ENCODE measurements at places on chromosomes 1 and 21. TPM values are rescaled to one million over a fixed set of nuclear protein-coding genes. Genes with fewer than 3 reads are reported as not detected.

PGLYRP4 gene
- 0.27 TPM for total RNA-seq

KCNA2 gene
- total RNA-seq: 1.6 TPM

- ATAC-seq: no peak
Measured at GRCh38 chr1:23960291-23961020, 828 bp downstream of the PNRC2 start.

GRCh38 chr1:64545118-64545843 is 75.4 kb downstream of the CACHD1 start:
- ATAC-seq: peak; percentile 70

DNA sequence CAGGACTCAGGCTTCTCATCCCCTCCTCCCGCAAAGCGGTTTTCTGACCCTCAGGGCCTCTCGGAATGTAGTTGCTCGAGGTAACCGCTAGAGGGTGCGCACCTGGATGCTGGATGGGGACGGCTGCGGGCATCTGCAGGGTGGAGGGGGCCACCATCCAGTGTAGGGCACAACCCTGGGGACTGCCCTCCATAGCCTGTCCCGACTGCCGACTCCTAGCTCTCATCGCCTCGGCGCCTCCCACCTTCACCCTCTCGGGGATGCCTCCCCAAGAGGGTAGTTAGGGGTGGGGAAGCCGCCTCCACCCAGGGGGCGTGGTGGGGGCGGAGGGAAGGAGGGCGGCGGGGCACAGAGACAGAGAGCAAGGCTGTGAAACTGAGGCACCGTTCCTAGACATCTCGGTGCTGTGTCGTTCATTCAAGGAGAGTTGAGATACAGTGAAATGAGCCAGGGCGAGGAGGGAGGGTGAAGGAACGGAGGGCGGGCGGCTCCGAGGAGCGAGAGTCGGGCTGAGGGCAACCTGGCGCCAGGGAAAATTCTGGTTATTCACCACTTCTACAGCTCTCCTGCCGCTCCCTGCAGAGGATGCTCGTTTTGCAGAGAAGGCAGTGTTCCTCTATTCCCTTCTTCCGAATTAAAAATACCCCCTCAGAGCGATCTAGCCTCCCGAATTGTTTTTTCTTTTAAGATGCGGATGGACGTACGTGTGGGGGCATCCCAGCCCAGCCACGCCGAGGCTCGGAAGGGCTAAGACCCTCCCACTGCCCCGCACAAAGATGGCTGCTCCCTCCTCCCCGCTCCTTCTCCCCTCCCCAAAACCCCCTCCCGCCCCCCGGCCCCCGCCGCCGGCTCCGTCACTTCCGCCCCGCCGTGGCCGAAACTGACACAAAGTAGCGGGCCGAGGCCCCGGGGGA is at the start of gene ATP8B2:
TSS of gene ATP8B2 (plus strand) at position 857 of the 914 bp plus-strand sequence. CDS start 2,617 bp downstream, outside the sequence.
- ATAC-seq: peak; percentile 6

DNA sequence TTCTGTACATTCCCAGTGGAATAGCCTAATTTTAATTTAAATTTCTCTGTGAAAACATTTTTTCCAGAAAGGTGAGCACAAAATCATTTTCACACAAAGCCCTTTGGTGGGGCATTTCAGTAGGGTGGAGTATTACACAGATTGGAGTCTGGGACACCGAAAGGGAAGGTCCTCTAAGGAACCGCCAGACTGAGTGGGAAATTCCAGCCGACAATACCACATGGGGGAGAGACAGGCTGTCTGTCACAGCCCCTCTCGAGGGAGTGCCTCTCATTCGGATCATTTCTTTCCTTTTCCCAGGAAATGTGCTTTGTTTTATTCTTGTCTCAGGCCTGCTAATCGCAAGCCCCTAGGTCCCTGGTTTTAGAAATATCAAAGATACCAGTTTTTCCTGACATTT is 150.6 kb upstream of the HOOK1 start:
- ATAC-seq: no peak

- ATAC-seq: peak; percentile 75
Measured at GRCh38 chr1:143720087-143721023, 251.4 kb downstream of the FAM72C start.

DNA sequence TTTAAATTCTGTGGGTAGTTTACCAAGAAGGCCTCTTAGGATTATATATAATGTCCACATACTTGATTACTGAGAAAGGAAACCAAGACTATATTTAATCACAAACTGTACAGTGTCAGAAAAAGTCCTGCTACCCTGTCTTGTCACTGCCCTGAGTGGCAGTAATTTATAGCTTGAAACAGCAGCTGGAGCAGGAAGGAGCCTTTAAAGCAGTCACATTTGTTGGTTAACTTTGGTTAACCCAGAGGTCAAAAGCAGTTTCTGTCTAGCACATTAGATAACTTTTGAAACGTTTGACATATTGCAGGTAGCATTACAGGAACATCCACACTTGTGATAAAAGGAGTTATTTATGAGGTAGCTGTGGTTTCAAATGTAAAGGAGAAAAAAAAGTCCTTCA is 161.7 kb downstream of the ROR1 start:
- no peak for ATAC-seq

DNA sequence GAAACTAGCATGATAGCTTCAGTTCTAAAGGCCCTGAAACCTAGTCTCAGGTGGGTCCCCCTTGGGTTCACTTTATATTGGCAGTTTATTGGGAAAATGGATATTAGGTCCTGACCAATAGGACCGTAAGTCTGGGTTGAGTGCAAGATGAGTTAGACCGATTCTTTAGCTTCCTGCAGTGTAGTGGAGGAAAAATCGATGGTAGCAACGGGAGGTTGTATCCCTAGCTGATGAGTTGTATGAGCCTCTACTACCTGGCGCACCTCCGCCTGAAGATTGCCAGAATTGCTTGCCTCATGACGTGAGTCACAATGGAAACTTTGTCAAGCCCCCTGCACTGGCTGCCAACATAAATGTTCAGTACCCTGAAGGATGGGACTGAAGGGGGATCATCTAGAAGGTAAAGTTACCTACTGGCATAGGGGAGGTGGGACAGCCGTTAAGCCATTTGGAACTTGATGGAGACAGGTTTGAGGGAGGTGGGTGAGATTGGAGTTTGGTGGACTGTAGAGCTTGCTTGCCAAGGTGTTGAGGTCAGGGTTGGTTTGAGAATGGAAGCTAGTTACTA is 3.9 kb downstream of the RCC1 start:
- no peak for ATAC-seq
